NCI-H2081 treated with DMSO at 0.1 percent for 48 hours (cell line): ENCODE measurements at places on chromosomes 4 and X.

- no peak for DNase-seq
Measured at GRCh38 chrX:132732236-132732635, 226.2 kb downstream of the HS6ST2 start.

- DNase-seq = no peak
Measured at GRCh38 chr4:168853770-168854169, 156.3 kb downstream of the CBR4 start.

GRCh38 chr4:114287079-114287696 is 307.7 kb upstream of the ARSJ start:
- DNase-seq = no peak

DNA sequence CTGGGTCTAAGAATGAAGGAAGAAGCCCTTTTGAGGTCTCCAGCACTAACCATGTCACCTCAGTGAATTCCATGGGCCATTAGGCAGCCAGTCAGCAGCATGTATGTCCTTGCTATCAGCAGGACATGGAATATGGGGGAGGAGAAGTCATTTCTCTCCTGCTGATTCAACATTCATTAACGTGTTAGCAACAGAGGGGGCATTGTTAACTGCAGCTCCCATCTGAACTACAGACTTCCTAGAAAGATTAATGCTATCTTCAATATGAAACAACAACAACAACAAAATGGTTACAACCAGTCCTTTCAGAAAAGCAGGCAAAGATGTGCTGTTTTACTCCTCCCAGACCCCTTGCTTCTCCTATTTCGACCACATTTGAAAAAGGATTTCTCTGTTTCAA is 120.4 kb upstream of the SLC34A2 start:
- DNase-seq = no peak

DNA sequence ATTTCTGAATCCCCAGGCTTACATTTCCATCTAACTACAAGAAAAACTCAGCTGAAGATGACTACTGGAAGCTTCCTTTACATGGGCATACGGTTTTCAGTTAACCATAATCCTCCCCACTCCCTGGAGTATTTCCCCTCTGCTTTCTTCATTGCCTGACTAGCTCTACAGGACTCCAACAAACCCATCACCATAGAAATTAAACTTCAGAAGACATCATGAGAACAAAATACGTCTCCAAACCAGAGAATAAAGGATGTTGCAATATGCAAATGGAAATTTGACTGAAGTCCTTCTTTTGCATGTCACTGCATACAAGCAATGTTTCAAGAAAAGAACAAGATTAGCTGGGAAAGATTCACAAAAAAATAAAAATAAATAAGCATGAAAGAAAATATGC is 170.2 kb upstream of the PCDH18 start:
- no peak for DNase-seq

DNA sequence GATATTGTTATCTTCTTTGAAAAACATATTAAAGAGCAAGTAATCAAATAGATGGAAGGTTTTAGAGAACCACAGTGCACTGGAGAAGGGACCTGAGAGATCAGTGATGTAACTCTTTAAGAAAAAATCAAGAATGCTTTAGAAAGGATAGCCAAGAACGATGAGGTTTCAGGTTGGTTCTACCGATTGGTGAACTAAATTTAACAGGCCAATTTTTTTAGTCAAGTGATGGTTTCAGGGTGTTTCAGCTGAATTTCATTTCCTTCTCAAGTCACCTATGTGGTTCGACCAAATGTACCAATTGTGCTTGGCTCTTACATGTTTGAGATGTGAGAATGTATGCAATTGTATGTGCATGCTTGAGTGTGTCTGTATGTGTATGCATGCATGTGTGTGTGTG is 26.5 kb downstream of the HS3ST1 start:
- no peak for DNase-seq

GRCh38 chr4:7180938-7181337 is 11.4 kb upstream of the SORCS2 start:
- DNase-seq = no peak

- DNase-seq = no peak
Measured at GRCh38 chr4:123621072-123621705, 224.6 kb downstream of the SPRY1 start.

GRCh38 chr4:153787061-153787560 is 1.8 kb downstream of the SFRP2 start:
- DNase-seq = no peak

DNA sequence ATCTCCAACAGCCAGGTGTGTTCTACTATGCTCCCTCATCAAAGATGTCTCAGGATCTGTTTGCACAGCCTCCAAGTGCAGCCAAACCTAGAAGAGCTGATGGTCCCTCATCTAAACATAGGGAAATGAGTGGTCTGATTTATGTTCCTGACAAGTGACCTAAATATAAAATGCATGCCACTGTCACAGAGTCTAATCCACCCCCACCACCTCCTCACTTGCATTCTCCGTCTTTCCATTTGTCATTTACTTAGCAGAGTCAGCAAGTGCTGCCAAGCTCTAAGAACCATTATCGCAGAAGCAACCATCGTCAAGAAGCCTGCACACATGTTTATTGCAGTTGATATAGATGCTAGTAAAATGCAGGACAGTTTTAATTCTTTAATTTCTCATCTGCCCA is 33.1 kb upstream of the VCX3A start:
- no peak for DNase-seq

GRCh38 chr4:97530676-97531075 is 612.6 kb downstream of the STPG2 start:
- no peak for DNase-seq

GRCh38 chrX:138254001-138254400 is 457.5 kb downstream of the FGF13 start:
- DNase-seq = no peak

DNA sequence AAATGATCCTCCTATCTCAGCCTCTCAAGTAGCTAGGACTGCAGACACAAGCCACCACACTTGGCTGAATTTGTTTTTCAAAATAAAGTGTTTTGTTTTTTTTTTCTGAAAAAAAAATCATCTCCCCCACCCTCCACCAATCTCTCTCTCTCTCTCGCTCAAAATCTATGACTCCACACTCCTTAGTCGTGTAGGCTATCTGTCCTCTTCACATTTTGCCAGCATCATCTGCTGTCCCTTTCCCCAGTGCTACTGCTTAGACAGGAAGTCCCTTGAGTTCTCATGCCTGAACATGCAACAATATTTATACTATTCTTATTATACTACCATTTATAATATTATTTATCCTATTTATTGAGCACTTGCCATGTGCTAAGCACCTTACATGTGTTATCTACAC is 80.7 kb upstream of the TMEM164 start:
- DNase-seq = no peak

DNA sequence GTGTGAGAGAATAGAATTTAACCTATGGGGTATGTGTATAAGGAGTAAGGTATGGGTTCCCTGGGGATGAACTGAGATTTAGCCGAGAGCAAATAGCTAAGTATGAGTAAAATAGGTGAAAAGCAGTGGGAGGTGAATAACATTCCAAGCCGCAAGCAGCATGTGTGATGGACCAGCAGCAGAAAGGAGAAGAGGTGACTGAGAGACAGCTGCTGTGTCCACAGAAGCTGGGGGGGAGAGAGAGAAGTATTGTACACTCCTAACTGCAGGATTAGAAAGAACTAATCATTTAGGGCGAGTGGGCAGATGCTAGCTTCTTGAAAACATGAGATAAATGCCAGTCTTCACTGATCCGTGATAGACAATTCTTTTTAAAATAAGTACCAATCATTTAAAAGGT is 296.0 kb downstream of the KLHL4 start:
- DNase-seq = no peak

DNA sequence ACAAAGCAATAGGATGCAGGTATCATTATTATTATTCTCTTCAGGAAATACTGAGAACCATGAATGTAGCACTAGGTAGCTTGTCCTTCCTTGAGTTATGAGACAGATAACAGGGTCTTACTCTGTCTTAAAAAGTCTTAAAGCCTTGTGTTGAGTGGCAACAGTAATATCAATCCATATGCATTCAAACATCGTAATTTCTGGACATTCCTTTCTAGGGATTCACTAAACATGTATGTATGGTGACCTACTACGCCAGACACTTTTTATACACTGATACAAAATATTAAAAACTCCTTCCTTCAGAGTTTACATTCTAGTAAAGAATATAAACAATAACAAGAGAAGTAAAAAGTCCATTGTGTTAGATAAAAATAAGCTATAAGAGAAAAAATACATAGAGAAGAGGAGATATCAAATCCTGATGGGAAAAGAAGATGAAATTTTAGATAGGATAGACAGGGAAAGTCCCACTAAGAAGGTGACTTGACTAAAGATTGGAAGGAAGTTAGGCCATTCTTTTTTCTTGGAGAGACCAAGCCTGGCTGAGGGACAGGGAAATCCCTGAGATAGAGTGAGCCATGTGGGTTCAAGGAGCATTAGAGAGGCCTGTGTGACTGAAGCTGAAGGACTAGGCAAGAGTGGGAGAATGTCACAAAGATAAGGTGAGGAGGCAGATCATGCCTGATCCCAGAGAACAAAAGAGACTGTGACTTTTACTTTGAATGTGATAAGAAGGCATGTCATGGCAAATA is 5.0 kb upstream of the DDX60L start:
- DNase-seq = no peak

GRCh38 chrX:43676971-43677572 is 21.0 kb downstream of the MAOA start:
- DNase-seq = no peak

GRCh38 chrX:50638123-50638522 is 167.5 kb upstream of the DGKK start:
- no peak for DNase-seq

GRCh38 chrX:138777230-138777629 is 65.7 kb upstream of the FGF13 start:
- DNase-seq = no peak

DNA sequence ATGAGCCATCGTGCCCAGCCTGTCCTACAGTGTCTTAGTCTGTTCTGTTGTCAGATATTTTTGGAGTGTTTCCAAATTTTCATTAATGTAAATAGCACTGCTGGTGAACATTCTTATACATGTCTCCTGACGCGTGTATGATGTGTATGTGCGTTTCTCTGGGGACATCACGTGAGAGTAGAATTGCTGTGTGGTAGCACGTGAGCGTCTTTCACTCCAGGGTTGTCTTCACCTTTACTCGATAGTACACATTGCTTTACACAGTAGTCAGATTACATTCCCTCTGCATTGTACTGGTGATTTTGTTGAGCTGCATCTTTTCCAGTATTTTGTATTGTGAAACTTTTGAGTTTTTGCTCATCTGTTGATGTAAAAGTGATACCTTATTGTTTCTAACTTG is 60.0 kb downstream of the ARHGAP10 start:
- no peak for DNase-seq

GRCh38 chr4:150302553-150302952 is 224.3 kb downstream of the DCLK2 start:
- no peak for DNase-seq

- no peak for DNase-seq
Measured at GRCh38 chr4:70839589-70840093, at the start of gene GRSF1. Gene GRSF1, minus strand, starts transcription at chr4:70839890. Its CDS starts 63 bp downstream, at chr4:70839827.

DNA sequence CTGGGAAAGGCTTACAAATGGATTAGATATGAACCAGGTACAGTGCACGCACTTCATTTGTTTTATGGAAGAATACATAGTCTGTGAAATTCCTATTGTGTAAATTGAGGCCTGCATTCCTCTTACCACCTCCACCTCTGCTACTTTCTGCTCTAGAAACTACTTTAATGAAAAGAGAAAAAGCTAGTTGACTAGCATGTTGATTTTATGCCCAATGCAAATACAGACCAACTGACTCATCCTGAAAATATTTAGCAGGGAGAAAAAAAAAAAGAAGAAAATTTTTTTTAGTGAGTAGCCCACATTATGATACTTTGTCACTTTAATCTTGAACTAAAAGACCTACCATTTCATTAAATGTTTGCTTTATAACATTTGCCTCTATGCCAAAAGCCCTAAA is 41.2 kb downstream of the DCLK2 start:
- DNase-seq = no peak

GRCh38 chrX:42025861-42026260 is 102.5 kb upstream of the CASK start:
- DNase-seq = no peak

DNA sequence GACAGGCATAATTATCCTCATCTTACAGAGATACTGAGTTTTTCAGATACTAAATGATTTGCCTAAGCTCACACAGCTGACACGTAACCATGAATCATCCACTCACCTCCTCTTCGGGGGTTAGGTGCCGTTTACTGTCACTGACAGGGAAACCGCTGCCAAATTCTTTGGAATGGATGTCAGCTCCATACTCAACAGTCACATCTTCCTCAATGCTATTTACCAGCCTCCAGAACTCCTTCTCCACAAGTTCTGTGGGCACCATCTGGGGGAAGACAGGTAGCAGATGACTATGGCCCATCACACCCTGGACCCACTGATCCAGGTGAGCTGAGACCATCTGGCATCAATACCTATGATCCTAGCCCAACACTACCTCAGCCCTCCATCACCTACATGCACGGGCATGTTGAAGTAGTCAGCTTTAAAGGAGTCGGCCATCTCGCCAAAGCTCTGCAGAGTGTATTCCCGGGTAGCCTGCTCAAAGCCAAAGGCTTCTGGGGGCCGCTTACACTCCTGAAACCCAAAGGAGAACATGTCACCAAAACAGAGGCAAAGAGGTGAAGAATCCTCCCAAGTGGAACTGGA is 13.5 kb downstream of the KDM5C start:
- no peak for DNase-seq

GRCh38 chr4:82677327-82677726 is 115.5 kb upstream of the TMEM150C start:
- no peak for DNase-seq
